ENCODE measurements at places on chromosomes 7 and 10.

- no peak for DNase-seq
Measured at GRCh38 chr7:30543813-30544525, 39.3 kb upstream of the GGCT start.

- DNase-seq = no peak
Measured at GRCh38 chr7:41918597-41918996, 215.7 kb upstream of the INHBA start.

- DNase-seq = no peak
Measured at GRCh38 chr10:2541176-2541575, 526.2 kb upstream of the PFKP start.

GRCh38 chr10:93150990-93151547, 77.4 kb downstream of the CYP26A1 start:
- DNase-seq = no peak

- DNase-seq = no peak
Measured at GRCh38 chr7:112929421-112929820, 139.2 kb upstream of the TMEM168 start.

DNA sequence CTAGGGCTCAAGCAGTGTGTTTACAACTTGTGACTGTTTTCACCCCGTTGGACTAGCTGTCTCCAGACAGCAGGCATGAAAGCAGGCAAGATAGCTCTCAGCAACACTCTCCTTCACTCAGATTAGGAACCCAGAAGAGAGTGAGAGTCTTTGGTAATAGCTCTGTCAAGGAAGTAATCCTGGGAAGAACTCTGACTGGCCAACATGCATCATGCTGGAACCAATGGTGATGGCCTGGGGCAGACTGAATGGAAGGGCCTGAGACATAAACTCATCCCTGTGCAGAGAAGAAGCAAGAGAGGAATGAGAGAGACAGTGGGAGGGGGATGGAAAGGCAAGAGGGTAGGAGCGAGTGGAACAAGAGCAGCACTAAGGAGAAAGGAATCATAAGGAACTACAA, 48.9 kb downstream of the AKR1D1 start:
- DNase-seq = no peak

DNA sequence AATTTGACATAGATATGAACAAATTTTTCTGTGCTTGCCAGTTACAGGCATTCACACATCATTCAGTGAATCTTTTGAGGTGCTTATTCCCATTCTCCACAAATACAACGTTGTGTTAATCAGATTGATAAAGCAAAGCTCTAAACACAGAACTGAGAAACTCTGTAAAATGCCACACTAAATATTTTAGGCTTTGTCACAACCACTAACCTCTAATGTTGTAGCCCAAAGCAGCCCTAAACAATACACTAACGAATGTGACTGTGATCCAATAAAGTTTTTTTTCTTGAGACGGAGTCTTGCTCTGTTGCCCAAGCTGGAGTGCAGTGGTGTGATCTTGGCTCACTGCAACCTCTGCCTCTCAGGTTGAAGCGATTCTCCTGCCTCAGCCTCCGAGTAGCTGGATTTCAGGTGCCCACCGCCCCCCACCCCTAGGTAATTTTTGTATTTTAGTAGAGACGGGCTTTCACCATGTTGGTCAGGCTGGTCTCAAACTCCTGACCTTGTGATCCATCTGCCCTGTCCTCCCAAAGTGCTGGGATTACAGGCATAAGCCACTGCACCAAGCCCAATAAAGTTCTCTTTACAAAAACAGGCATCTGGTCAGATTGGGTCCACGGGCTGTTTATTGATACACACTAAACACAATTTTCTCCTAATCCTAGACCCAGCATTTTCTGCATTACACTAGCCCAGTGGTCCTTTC, 6.9 kb downstream of the CYCS start:
- no peak for DNase-seq

GRCh38 chr7:386385-386784, 96.4 kb downstream of the FOXL3 start:
- no peak for DNase-seq
